ENCODE measurements at places on chromosomes 6 and 20.

DNA sequence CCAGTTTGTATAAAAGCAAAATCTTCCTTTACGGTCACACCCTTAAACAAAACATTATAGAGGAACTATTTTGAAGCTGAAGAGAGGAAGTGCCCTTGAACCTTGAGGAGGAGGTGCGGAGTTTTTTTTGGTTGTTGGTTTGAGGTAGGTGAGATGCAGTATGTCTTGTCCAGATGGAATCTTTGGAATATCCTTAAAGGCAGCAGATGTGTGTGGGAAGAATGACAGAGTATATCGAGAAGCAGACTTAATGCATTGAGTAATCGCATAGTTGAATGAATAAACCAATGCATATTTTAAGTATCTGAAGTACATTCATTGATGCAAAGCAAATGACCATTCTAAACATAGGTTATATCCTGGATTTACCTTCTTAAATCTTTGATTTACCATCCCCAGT is 49.9 kb downstream of the AIG1 start:
- no peak for DNase-seq

DNA sequence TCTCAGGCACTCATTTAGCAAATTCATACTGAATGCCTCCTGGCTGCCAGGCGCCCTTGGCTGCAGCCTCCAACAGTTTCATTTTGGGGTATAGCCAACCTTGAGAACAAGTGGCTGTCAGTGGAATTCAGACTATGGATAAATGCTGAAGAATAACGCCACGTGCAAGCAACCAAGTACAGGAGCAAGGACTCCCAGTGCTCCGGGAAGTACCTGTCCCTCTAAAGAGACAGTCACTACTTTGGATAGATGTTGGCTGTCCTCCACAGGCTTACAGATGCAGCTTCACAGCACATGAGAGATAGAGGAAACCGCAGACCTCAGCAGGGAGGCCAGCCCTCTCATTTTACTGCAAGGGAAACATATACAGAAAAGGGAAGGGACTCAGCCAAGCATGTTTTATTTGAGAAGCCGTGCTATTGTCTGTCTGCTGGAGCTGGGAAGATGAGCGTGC is 658.2 kb downstream of the PTPRT start:
- no peak for DNase-seq

DNA sequence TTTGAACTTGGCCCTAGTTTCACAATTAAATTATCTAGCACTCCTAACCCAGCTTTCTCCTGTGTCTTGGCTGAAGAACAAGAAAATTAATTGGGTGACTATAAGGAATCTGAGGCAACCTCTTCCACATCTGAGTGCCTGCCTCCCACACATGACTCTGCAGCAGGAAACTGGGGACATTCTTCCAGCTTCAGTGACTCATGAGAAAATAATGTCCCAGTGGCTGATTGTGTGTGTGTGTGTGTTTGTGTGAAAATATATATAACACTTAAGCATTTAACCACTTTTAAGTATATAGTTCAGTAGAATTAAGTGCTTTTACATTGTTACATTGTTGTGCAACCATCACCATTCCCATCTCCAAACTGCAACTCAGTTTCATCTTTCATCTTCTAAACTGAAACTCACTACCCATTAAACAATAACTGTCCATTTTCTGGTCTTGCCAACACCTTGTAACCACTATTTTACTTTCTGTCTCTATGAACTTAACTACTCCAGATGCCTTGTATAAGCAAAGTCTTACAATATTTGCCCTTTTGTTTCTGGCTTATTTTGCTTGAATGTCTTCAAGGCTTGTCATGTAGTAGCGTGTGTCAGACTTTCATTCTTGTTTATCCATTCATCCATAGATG is 8.7 kb downstream of the TRIM38 start:
- no peak for DNase-seq

DNA sequence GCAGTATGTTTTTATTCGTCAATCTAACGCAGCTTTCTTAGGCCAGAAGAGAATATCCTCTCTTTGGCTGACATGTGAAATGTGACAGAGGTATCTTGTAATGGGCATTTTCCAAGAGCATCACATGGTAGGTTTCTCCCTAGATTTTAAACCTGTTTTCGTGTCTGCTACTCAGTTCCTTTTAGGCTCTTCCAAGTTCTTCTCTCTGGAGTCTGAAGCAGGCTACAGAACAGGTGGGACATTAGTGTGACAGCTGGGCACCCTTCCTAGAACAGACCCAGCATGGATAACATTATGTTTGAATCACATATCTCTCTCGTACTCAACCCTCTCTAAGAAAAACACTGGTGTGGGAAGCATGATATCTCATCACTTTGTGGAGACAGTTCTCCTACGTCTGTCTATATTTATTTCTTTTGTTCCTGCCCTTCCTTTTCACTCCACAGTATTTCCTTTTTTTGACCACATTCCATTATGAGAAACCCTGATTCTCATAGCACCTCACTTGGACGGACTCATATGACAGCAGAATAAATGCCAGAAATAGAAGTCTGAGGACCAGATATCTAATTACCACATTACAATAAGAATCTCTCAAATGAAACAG is 263.4 kb downstream of the NKAIN2 start:
- DNase-seq: no peak

GRCh38 chr6:120646101-120646500 is 688.2 kb downstream of the TBC1D32 start:
- DNase-seq: no peak

DNA sequence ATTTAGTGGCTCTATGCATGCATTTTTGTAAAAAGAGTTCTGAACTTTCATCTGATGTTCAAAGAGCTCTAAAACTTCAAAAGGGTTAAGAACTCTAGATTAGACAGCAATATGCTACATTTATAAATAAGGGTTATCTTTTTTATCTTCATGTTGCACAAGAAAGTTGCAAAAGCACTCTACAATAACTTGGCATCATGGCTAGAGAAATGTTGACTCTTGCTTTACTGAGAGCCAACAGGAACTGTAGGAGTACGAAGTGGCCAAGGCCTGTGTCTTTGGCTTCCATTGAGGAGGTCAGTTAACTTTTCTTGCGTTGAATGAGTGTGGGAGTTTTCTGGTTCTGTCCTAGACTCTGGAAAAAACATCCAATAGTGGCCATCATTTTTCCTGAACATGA is 516.9 kb downstream of the TFAP2B start:
- no peak for DNase-seq

GRCh38 chr6:161584621-161585340 is 310.9 kb upstream of the AGPAT4 start:
- DNase-seq: no peak

DNA sequence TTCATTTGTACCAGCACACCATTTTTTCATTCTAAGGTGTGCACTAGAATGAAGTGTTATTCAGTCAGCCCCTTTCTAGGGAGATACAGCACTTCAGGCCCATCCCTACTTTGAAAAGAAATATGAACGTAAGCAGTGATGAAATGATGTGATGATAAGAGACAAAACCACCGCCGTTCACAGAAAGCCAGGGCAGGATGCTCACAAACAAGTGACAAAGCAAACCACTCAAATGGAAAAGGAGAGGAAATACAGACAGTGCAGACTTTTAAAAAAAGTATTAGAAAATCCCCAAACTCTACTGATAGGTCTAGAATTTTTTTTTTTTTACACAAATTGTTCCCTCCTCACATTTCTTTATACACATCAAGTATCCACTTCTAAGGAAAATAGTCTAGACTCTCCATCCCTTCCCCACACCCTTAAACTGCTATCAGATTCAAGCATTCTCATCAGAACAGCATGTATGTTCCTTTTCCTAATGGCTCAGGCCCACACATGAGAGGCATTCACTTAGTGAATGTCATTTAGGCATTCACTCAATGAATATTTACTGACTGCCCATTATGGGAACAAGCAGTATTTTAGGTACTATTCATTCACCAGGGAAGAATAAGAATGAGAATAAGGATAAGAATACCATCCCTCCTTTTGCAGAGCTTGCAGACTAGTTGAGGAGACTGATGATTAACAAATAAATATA is 243.5 kb downstream of the GMPR start:
- no peak for DNase-seq

DNA sequence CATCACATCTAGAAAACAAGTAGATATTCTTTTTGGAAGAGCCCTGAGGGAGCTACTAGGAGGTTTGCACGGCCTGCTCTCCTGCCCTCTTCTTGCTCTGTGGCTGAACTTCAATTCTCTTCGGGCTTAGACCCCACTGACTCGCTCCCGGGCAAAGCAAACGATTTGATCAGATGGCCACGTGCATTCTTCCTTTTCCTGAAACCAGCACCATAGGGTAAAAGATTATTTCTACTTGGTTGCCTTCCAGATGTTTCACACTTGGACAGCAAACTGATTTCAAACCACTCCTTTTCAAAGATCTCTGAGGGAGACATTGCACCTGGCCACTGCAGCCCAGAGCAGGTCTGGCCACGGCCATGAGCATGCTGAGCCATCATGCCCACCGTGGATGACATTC is at the start of gene SLC22A1:
Gene SLC22A1, plus strand, starts transcription at position 258 of the 400 bp plus-strand sequence. Its CDS starts 121 bp downstream, at position 379.
- no peak for DNase-seq
